ENCODE measurements at places on chromosomes 3 and 15. TPM values are rescaled to one million over a fixed set of nuclear protein-coding genes. Genes with fewer than 3 reads are reported as not detected.

PLSCR5 gene
- total RNA-seq: not detected

WDR93 gene
- 0.39 TPM for total RNA-seq

CIP2A gene
- total RNA-seq: 5.7 TPM

RUBCN gene
- 81.4 TPM for total RNA-seq

TFDP2 gene
- 82.3 TPM for total RNA-seq

OCA2 gene
- 19.7 TPM for total RNA-seq

P2RY12 gene
- 9.2 TPM for total RNA-seq

GRCh38 chr15:94182883-94183282 lies 48.5 kb upstream of the MCTP2 start:
- no peak for DNase-seq

DNA sequence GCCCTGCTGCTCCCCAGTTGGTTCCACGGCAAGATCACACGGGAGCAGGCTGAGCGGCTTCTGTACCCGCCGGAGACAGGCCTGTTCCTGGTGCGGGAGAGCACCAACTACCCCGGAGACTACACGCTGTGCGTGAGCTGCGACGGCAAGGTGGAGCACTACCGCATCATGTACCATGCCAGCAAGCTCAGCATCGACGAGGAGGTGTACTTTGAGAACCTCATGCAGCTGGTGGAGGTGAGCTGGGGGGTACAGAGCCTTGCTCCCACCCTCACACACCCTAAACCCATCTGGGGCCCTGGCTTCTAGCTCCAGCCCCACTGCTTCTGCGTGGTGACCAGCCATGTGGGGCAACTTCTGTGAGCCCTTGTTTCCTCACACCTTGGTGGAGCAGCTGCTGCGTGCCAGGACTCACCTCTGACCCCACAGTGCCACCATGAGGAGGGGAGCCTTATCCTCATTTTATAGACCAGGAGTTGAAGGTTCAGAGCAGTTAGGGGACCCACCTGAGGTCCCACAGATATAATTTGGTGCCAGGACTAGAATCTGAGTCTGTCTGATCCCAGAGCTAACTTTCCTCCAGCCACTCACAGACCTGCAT lies 13.3 kb upstream of the LMAN1L start:
- no peak for DNase-seq

DNA sequence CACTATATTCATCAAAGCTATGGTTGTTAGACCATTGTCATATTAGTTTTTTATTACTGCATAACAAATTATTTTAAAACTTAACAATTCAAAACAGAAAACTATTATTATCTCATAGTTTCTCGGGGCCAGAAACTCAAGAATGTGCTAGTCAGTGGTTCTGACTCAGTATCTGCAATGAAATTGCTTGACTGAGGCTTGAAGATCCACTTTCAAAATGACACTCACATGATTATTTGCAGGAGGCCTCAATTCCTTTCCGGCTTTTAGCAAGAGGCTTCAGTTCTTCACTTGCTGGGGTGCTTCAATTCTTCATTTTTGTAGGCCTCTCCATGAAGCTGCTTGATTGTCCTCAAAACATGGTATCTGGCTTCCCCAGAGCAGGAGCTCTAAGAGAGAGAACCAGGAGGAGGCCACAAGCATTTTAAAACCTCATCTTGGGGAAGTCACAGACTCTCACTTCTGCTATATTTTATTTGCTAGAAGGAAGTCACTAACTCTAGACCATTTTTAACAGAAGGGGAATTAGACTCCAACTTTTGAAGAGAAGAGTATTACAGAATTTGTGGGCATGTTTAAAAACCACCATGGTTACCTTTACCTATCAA lies 383.7 kb downstream of the MFSD1 start:
- DNase-seq: no peak

DNA sequence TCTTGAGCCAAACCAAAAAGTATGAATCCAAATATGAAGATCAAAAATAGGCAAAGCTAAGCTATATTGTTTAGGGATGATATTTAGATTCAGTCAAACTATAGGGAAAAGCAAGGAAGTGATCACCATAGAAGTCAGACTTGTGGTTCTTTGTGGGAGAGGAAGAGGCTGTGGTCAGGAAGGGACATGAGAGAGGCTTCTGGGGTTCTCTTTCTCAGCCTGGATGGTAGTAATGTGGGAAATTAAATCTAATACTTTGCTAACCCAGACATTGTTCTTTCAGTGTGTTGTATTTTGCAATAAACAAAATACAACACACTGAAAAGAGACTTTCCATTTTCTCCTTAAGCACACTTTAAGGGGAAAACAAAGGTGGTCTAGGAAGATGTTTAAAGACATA lies 3.1 kb downstream of the CX3CR1 start:
- no peak for DNase-seq

GRCh38 chr3:42092006-42092405 lies 849 bp downstream of the TRAK1 start:
- no peak for DNase-seq

DNA sequence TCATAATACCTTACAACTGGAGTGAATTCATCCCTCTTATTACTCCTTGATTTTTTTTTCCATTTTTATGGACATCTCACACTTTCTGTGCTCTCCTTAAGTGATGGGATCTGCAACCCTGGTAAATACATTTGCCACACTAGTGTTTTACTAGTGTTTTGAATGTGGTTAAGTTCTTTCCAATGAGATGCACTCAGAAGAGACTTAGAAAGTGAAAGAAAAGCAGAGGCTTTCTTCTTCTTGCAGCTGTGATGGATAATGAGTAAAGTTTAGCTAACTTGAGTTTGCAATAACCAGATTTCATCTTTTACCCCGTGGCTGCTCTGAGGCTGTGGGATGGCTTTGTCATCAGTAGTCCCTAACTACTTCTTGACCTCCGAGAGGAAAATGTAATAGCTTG lies 1248.4 kb downstream of the NSUN3 start:
- no peak for DNase-seq

DNA sequence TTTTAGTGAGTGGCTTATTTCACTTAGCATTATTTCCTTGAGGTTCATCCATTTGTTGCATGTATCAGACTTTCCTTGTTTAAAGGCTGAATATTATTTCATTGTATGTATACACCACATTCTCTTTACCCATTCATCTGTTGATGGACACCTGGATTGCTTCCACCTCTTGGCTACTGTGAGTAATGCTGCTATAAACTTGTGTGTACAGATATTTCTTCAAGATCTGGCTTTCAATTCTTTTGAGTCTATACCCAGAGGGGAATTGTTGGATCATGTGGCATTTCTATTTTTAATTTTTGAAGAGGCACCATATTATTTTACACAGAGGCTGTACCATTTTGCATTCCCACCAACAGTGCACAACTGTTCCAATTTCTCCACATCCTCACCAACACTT lies 313.5 kb downstream of the RPLP1 start:
- no peak for DNase-seq

DNA sequence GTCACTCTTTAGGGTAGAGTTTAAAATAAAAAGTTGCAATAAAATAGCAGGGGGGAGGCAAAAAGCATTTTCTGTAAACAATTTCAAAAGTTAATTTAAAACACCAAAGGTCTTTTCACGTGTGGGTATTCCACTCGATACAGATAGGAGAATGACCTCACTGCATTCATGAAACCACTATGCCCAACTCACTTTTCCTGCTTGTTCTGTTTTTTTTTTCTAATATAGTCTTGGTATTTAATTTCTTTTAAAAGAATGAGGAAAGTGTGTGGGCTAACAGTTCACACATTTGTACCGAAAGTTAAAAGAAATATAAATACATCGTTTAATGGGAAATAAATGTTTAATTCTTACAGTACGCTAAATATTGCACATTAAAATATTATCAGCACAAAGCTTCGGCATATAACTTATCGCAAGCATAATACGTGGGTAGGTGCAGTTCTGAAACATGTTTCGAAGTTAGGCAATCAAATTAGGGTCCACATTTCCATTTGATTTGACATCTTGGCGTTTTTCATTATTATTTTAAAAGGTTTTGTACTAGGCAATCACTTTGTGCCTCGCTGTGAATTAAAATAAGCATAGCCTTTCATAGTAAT lies 41.4 kb downstream of the VGLL4 start:
- no peak for DNase-seq

- no peak for DNase-seq
Measured at GRCh38 chr3:158430968-158431367, 140.0 kb upstream of the MLF1 start.

- no peak for DNase-seq
Measured at GRCh38 chr3:39327746-39328349, 1.7 kb upstream of the CCR8 start.

DNA sequence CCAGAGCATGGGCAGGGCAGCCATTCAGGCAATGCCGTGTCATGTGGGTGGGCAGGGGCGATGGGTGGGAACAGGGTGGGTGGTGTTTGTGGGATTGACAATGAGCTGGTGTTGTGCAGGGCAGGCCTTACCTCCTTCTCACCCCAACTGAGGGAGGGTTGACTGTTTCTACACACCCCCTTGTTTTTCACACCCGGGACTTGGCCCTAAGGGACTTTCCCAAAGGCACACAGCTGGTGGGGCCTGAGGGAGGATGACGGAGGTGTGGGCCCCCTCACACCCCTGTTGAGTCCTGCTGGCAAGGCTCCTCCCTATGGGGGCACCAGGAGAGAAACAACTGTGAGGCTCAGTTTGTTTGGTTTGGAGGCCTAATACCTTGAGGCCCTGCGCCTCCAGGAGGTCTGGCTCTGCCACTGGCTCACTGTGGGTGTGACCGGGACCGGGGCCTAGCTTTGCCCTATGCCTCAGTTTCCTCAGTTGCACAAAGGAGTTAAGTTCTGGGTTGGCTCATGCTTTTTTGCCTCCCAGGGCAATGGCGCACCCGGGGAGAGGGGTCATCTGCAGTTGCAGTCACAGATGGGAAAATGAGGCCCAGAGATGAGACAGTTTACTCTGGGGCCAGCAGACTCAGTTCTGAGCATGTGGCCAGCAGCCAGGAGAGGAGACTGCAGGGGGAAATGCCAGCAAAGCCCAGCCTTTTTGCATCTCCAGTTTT lies 5.1 kb upstream of the DNAH1 start:
- no peak for DNase-seq

GRCh38 chr15:62749036-62749815 lies 293.3 kb upstream of the TPM1 start:
- no peak for DNase-seq
